ENCODE measurements at places on chromosomes 4 and X.

DNA sequence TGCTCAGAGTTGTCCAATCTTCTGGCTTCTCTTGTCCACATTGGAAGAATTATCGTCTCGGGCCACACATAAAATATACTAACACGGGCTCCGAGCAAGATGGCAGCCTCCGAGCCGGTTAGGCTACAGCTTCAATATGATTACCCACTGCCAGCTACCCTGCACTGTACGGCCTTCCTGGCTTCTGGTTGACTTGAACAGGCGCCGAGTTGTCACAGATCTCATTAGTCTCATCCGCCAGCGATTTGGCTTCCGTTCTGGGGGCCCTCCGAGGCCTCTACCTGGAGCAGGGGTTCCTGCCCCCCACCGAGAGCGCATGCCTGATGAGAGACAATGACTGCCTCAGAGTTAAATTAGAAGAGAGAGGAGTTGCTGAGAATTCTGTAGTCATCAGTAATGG lies 101.2 kb upstream of the NUDT6 start:
- no peak for DNase-seq

DNA sequence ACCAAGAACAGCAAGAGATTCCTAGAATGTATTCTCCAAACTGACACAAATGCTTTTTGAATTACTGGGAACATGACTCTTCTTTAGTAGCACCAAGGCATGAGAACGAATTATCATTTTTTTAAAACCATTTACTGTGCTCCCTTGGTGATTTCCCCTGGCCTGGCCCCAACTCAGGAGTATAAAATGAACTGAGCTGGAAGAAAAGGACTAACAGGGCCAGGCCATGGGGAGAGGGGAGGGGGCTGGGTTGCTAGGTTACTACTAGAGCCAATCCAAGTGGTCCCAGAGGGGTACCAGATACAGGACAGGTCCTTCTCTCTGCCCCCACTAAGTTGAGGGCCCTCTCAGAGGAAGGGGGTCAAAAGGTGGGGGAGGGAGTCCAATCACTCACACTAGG lies 23.1 kb downstream of the SASH3 start:
- no peak for DNase-seq

- DNase-seq = no peak
Measured at GRCh38 chrX:149527705-149528104, 13.1 kb upstream of the EOLA1 start.

DNA sequence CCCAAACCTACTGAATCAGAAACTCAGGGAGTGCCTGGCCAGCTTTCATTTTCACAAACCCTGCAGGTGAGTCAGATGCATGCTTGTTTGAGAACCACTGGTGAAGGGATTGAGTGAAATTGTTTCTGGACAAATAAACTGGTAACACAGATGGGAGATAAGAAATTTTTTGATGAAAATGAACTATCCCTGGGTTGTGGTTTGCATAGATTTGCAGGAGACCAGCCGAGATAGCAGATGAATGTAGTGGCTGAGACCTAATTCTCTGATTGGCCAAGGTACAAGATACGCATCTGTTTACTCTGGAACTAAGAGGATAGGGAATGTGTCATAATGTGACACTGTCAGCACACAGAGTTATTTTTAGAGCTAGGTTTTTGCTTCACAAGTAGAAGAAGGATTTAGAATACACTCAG lies 117.8 kb upstream of the NOCT start:
- DNase-seq = no peak

DNA sequence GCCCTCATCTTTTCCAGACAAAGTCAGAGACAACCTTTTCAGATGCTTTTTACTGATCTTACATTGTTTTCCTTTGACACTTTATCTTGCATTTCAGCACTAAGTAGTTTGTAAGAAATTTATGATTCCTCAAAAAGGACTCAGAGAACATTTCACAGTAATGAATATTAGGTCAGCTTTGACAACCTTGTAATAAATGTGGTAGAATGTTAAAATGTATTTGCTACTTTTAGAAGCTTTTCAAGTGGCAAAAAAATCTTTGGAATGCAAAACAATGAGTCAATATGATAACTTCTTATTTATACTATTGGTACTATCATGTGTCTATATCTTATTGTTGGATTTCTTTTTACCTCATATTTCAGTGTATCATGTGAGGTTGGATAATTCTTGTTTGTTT lies 146.2 kb upstream of the FAT4 start:
- DNase-seq = no peak

GRCh38 chr4:24730256-24731001 lies 64.9 kb upstream of the SOD3 start:
- DNase-seq = no peak

DNA sequence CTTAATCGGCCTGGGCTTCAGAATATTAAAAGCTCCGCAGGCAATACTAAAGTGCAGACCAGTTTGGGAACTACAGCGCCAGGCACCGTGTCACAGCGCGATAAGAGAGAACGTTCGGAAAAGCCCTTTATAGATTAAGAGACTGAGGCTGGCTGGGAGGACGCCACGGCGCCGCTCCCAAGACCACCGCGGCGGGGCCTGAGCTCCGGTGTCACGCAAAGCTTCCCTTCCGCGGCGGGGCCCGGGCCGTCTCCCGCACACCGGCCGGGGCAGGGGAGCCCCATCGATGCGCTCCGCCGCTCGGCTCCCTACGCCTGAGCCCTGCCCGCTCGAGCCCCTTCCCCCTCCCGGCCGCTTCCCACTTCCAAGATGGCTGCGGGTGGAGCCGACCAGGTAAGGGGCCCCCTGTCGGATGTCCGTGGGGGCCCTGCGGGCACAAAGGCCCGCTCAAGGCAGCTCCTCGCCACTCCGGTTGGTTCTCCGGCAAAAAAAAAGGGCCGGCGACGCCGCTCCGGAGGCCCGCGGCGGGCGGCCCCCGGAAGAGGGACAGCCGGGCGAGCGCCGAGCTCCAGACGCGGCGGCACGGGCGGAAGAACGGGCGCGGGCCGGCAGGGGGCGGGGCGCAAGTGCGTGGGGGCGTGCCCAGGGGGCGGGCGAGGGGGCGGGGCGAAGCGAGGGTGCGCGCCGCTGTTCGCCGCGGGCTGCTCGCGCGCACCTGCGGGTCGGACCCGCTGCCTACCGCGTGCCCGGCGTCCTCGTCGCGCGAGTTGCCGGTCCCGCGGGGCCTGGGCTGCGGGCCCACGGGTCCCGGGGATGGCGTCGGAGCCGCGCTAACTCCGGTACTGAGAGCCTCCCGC lies at the start of gene TBC1D14:
TBC1D14 (plus strand) TSS at position 714 of the 857 bp plus-strand sequence. CDS start 13,564 bp downstream, outside the sequence.
- peak; percentile 39 for DNase-seq

GRCh38 chr4:77040270-77040669 lies 35.5 kb downstream of the CCNI start:
- DNase-seq = no peak

DNA sequence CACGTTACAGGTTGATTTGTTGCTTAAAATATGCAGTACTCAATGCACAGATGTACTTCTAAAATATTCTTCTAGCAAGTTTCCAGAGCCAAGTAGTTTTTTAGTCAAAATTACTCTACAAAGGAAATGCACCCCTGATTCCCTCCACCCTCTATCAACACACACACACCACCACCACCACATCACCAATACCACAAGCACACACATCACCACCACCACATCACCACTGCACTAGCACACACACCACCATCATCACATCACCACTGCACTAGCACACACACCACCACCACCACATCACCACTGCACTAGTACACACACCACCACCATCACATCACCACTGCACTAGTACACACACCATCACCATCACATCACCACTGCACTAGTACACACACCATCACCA lies 105.2 kb upstream of the FRG1 start:
- DNase-seq = no peak

DNA sequence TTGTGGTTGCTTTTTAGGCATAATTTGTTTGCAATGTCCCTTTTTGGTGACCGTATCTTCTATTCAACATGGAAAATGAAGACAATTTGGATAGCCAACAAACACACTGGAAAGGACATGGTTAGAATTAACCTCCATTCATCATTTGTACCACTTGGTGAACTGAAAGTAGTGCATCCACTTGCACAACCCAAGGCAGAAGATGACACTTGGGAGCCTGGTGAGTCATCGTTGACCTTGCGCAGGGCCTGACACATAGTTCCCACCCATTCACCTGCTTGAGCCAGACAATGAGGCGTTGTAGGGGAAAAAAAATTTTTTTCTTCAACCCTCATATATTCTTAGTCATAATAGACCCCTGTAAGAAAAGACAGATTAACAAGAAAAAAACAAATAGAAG lies 32.4 kb downstream of the EGF start:
- DNase-seq = no peak

- DNase-seq = no peak
Measured at GRCh38 chr4:68803013-68803412, 12.8 kb upstream of the UGT2B10 start.

DNA sequence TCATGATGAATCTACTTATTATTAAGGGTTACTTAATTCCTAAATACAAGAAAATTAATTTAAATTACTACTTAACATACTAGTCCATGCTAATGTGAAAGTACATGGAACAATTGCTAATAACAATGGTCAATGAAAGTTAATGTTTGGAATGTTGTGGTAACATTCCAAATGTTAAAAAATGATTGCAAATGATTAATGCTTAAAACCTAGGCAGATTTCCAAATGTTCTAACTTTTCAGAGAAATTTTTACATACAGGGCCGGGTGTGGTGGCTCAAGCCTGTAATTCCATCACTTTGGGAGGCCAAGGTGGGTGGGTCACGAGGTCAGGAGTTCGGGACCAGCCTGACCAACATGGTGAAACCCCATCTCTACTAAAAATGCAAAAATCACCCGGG lies 1851.3 kb upstream of the PCDH7 start:
- no peak for DNase-seq

DNA sequence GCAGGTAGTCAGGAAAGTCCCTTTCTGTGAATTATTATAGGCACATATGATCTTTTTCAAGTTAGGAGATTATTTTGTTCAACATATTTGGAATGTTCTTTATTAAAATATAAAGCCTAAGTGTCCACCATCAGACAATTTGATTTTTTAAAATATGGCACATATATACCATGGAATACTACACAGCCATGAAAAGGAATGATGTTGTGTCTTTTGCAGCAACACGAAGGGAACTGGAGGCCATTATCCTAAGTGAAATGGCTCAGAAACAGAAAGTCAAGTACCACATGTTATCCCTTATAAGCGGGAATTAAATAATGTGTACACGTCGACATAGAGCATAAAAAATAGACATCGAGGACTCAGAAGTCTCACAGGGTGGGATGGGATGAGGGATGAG lies 73.0 kb downstream of the DHRSX start:
- no peak for DNase-seq

GRCh38 chrX:2588049-2588448 lies 87.3 kb upstream of the DHRSX start:
- no peak for DNase-seq

DNA sequence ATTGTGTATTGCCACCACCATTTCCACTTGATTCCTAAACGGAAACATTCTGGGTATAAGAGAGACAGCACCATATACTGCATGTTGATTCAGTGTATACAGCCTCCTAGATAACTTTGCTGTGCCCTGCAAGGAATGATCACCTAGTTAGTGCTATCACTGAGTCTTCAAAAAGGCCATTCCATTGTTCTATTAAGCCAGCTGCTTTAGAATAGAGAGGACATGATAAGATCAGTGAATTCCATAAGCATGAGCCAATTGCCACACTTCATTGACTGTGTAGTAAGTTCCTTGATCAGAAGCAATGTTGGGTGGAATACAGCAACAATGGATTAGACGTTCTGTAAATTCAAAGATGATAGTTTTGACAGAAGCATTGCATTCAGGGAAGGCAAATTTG lies 1047.3 kb downstream of the PCDH18 start:
- no peak for DNase-seq

DNA sequence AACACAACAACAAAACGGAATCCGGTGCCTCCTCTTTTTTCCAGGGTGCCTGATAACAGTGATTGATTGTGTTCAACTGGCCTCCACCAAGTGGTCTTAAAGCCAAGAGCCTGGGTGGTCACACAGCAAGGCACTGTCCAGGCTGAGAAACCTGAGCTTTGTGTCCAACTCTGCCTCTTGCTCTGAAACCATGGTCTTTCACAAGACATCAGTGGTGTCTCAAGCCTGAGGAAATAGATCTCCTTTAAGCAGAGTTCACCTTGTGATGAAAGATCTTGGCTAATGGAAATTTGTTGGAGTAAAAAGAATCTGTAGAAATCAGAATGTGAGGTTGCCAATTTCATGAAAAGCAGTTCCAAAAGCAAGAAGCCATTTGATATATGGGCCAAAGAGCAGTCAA lies 47.3 kb upstream of the ACSL1 start:
- no peak for DNase-seq

GRCh38 chrX:72203421-72203820 lies 21.9 kb downstream of the PIN4 start:
- DNase-seq = no peak

DNA sequence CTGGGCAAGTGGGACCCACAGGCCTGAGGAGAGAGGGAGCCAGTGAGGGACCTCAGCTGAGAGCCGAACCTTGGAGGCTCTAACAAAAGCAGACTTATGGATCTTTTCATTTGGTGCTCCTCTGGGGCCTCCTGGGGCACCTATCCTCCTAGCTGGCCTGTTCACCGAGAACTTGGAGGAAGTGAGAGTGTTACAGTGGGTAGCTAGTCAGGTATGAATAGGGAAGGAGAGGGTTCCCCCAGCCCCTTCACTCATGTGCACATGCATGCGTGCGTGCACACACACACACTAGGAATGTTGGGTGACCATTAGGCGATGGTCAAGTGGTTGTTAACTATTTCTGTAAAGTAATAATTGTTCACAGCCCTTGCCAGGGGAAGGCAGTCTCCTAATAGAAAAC lies 18.6 kb upstream of the TMEM185A start:
- no peak for DNase-seq

- DNase-seq = no peak
Measured at GRCh38 chrX:19627081-19627480, 111.8 kb upstream of the MAP3K15 start.

GRCh38 chr4:610411-611261 lies 14.7 kb upstream of the PDE6B start:
- no peak for DNase-seq

DNA sequence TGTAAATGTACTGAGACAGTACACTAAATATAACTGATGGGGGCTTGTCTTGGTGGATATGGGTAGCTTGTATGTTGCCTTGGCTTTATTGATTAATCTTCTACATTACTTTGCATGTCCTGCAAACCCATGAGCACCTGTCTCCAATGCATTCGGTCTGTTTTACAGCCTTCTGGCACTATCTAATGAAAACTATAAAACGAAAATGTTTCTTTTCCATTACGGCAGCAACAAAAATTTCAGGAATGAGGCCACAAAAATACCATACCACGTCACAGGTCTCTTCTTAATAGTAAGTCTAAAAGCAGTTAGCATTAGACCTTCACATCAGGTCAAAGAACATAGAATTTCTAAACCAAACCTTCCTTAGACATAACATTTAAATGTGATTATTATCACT lies 49.8 kb downstream of the EDNRA start:
- DNase-seq = no peak

DNA sequence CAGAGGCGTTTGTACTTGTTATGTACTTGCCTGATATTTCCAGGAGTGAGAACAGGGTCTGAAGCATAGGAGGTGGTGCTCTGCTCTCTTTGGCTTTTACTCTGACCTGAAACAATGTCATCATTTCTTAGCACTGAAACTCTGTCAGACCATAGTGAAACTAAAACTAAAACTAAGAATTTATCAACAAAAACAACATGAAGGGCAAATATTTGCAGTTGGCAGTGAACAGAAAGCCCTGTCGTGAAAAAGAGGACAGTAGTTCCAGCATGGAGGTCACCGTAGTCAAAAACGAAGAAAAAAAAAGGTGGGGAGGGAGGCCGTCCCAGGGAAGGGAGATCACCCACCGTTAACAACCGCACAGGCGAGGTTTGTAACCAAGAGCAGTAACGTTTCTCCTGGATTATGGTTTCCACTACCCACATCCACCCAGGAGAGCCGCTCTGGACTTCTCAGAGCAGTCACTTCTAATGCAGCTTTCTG lies 97.5 kb downstream of the ANK2 start:
- DNase-seq = no peak

Measured in esophagus squamous epithelium (tissue), 5 donors.